ENCODE measurements at places on chromosomes 1 and 21.

- no peak for DNase-seq
Measured at GRCh38 chr1:58824753-58825389, 41.0 kb upstream of the JUN start.

- no peak for DNase-seq
Measured at GRCh38 chr1:151054971-151055547, 4.4 kb downstream of the CDC42SE1 start.

GRCh38 chr1:203504400-203505250 is 10.7 kb downstream of the OPTC start:
- peak; percentile 61 for DNase-seq

DNA sequence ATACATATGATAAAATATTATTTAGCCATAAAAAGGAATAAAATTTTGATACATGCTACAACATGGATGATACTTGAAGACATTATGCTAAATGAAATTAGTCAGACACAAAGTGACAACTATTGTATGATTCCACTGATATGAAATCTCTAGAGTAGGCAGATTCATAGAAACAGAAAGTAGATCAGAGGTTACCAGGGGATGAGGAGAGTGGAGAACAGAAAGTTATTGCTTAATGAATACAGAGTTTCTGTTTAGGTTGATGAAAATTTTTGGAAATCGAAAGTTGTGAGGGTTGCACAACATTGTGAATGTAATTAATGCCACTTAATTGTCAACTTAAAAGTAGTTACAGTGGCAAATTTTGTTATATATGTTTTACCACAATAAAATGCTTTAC is 315.7 kb upstream of the USP25 start:
- DNase-seq, result no peak

GRCh38 chr1:156421062-156421938 is 52.3 kb downstream of the RHBG start:
- peak; percentile 66 for DNase-seq

- no peak for DNase-seq
Measured at GRCh38 chr1:206635978-206636345, 626 bp downstream of the DYRK3 start.

DNA sequence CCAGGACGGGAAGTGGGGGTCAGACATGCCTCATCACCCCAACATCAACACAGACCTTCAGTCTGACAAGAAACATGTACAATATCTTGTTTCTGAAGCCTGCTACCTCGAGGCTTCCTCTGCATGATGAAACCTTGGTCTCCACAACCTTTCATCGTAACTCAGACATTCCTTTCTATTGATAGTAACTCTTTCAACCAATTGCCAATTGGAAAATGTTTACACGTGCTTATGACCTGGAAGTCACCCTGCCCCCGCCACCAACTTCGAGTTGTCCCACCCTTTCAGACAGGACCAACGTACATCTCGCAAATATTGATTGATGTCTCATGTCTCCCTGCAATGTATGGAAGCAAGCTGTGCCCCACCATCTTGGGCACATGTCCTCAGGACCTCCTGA is 159.5 kb downstream of the ETS2 start:
- no peak for DNase-seq

- no peak for DNase-seq
Measured at GRCh38 chr1:93638981-93639380, 42.7 kb downstream of the BCAR3 start.

GRCh38 chr1:165876121-165876520 is 48.7 kb downstream of the UCK2 start:
- no peak for DNase-seq

DNA sequence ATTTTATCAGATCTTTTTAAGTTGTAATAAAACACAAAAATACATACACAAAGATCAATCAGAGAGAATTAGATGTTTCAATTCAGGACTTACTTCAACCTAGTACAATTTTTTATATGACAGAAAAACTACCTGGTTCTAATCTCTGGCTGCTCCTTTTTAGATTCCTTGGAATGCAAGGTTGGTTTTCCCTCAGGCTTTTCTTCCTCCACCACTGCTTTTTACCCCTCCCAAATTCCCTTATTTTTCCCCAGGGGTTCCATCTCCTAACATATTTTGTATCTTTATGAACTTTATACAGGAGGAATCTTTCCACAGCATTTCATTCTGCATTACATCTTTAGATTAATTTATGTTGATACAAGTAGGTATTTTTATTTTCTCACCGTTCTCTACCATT is 33.2 kb downstream of the PIK3R3 start:
- no peak for DNase-seq

- DNase-seq, result no peak
Measured at GRCh38 chr1:53725238-53725689, 13.7 kb downstream of the GLIS1 start.

DNA sequence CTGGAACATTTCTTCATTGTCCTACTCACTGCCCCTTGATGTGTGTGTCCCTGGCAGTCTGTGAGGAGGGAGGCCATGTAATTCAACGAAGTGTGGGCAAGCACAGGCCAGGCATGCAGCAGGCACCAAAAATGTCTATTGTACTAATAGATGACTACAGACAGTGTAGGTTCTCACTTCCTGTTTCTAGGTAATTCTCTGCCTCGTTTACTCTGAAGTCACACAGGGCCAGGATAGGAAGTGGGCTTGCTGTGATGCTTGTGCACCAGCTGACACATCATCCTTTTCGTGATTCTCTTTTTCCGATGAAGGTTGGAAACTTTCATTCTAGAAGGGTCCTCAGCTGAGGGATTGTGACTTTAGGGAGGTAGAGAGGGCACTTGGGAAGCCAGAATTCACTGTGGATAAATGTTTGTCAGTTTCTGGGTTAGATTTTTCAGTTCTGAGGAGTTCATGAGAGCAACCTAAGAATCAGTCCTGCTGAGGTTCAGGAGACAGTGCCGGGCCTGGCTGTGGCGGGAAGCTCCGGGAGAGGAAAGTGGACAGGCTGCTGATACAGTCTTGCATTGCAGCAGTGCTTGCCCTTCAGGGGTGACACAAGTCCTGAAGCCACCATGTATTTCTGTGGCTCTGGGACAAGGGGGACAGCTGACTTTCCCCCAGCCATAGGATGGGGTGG is 4.3 kb upstream of the CSF1 start:
- DNase-seq, result peak; percentile 47

DNA sequence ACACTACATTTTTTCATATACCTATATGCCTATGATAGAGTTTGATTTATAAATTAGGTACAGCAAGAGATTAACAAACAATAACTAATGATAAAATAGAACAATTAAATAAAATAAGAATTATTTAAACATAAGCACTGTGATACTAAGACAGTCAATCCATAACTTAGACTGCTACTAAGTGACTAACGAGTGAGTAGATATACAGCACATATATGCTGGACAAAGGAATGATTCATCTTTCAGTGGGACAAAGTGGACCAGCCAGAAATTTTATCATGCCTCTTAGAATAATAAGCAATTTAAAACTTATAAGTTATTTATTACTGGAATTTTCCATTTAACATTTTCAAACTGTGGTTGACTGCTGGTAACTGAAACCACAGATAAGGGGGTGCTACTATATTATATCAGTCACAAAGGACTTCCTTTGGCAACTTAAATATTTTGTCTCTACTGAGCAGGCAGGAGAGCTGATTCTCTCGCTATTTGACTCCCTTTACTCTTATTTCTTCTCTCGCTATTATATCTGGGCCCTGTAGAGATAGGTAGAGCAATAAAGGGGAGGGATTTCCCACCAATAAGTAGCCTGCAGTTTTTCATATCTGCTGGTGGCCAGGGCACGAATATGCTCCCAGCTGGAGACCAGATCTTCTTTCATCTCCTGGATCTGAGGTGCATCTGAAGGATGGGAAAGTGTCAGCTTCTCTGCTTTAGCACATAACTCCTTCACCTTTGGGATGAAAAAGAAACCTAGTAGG is 10.8 kb downstream of the SPTA1 start:
- no peak for DNase-seq

DNA sequence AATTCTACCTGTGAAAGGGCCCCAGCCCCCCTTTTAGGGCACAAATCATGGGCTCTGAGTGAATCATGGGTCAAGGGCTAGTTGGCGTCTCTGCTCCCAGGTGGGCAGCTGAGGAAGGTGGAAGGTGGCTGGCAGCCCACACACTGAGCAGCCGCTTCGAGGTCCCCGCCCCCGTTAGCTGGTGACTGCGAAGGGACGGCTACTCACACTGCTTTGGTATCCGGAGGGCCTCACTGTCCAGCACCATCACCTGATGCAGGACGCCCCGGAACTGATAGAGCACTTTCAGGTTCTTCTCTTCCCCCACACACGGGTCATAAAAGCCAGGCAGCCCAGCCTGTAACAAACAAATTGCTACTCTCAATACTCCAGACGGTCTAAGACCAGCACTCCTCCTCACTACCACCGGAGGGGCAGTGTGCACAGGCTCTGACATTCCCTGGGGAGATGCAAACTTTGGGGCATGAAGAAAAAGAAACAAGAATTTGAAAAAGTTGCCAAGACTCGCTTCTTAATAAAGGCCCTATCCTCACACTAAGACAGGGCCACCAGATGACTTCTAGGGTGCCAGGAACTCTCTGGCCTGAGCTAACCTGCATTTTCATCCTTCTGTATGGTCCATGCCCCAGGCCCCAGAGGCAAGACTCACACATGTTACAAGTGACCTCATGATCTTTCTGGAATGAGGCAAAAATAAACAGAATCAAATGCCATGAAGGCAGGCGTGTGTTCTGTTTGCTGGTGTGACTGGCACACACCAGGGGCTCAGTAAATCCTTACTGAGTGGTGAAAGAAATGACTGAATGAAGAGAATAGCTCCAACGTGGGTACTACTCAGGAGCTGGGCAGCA is 11.5 kb downstream of the THAP3 start:
- DNase-seq, result no peak

DNA sequence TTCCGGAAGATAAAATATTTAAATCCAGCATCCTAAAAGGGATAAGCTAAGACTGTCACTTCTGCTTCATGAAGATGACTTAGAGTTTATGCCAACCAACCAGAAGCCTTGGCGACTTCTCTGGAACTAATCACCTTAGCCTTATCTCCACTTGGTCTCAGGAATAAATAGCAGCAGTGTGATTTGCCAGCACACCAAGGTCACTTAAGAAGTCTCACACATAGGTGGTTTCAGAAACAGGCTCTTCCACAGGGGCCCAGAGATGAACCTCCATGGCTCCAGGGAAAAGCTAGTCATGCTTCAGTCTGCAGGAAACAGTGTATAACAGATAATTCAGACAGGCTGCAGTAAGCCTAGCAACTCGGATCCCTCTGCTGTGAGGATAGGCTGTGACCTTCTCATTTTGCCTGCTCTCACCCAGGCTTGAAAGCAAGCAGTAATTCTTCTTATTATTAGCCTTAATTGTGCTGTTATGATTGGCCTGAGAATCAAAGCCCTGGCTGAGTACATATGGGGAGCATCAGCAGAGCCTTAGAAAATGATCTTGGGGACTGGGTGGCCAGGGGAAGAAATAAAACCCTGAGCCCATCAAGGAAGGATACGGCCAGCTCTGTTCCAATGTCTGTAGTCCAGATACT is 84.7 kb downstream of the WLS start:
- no peak for DNase-seq
